ENCODE measurements at places on chromosomes 5 and 9.

DNA sequence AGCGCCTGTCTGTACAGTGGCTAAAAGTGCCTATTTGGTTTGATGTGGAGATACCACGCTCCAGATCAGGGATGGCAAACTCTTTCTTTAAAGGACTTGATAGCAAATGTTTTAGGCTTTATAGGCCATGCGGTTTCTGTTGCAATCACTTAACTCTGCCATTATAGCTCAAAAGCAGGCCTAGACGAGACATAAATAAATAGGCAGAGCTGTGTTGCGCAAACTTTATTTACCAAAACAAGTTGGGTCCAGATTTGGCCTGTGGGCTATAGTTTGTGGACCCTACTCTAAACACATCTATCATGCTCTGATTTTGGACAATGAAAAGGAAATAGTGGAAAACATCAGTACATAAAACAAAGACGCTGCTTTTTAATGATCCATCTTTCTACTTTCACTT lies 79.2 kb downstream of the PTCH1 start:
- no peak for DNase-seq

DNA sequence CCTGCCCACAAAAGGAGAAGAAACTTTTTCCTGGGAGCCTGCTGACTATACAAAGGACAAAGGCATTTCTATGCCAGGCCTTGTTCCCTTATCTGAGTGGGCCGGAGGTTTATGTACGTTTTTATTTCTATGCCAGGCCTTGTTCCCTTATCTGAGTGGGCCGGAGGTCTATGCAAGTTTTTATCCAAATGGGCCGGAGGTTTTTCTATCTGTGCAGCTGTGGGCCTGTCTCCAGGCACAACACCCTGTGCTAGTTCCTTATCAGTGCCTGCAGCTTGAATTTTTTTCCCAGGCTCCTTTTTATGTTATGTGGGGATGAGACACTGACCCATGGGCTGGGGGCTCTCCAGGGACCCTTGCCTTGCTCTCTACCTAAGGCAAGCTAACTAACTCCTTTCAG lies 5.5 kb downstream of the SLC25A2 start:
- no peak for DNase-seq

GRCh38 chr5:168365581-168366081 lies 74.2 kb downstream of the WWC1 start:
- peak; percentile 32 for DNase-seq

DNA sequence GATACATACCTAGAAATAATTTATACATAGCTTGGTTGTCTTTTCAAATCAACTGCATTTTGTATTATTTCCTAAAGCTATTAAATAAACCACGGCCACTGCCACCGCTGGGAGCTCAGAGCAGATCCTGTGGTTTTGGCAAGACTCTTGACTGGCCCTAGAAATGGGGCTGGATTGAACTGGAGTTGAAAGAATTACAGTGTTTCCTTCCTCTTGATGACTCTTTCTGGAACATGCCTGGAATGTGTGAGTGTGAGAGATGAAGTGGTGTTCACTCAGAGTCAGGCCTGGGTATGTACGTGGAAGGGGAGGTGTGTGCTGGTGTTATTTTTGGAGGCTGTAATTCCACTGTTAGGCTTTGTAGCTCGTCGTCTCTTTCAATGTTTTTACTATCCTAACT lies 45.9 kb downstream of the TEK start:
- DNase-seq, result no peak

- DNase-seq, result no peak
Observed at GRCh38 chr5:66602621-66603020, 6.4 kb downstream of the MAST4 start.

DNA sequence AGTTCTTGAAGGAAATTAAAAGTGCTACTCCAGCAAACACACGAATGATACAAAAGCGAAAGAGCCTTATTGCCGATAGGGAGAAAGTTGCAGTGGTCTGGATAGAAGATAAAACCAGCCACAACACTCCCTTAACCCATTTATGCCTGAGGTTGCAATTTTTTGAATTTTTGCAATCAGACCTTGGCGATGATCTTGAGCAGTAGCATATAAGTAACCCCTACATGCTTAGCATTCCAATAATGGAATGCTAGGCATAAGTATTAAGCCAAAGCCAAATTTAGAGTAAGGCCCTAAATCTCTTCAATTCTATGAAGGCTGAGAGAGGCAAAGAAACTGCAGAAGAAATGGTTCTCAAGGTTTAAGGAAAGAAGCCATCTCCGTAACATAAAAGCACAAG lies 153.5 kb downstream of the SLC28A3 start:
- DNase-seq, result no peak

GRCh38 chr5:146710348-146710747 lies 168.2 kb downstream of the PPP2R2B start:
- DNase-seq, result no peak

GRCh38 chr9:113570749-113571711 lies 107.5 kb downstream of the RGS3 start:
- no peak for DNase-seq

GRCh38 chr9:17536027-17536426 lies 42.8 kb upstream of the SH3GL2 start:
- DNase-seq, result no peak

DNA sequence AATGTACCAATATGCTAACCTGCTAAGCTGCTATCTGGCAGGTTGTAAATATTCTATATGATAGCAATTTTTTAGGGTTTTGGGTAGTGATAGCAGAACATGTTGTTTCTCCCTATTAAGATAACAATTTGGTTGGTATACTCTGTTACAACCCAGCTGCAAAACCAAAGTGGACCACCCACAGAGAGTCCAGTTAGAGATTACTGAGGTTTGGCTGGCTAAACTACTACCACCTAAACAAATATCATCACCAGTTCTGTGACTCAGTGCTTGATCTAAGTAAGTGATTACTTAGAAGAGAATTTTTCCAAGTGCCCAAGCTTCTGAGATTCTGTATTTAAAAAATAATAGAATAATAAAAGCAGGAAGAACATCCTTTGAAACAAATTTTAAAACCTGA lies 72.3 kb downstream of the XRCC4 start:
- no peak for DNase-seq

DNA sequence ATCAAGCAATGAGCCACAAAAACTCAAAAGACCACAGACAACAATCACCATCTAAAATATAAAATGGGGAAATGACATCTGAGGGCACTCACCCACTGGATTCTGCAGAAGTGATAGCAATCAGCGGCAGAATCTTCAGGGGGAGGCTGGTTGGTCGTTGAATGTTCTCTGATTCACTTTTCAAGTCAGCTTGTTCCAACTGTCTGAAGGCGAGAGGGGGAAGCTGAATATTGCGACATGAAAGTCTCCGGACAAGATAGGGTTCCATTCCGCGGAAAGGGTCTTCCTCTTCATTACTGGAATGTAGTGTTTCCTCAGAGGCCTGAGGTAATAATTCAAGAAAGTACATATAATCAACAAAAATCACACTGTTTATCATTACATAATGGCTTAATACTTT lies 94.9 kb upstream of the PDE4D start:
- DNase-seq, result no peak

DNA sequence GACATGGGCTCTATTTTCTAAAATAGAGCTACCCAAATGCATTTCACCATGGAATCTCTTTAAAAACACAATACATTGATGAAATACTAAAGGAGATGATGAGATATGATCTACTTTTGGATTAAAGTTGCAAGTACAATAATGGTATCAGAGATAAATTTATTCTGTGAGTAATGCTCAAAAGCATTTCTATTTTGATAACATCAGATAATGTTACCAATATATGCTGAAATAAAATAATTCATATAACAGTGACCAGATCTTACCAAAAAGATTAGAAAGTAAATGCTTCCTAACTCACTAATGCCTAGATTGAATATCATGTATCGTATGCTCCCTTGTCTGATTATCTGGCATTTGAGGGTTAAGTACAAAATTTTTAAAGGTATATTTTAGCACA lies 761.8 kb upstream of the ZNF608 start:
- DNase-seq, result no peak

GRCh38 chr5:67728326-67728890 lies 487.1 kb upstream of the PIK3R1 start:
- no peak for DNase-seq

DNA sequence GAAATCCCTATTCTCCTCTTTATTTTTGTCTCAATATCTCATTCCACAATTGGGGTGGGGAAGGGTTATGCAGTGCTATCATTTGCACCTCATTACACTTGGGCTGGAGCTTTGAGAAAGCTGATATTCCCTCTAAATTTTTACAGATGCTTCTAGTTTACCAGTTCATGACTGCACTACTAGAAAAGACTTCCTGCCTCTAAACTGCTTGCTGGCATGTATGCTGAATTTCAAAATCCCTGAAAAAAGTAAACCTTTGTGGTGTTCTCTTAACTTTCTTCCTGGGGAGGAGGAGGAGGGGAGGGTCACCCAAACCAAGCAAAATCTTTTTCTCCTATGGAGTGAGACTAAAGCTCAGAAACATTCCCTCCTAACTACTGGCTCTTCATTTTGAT lies 45.1 kb downstream of the BNC2 start:
- DNase-seq, result no peak

DNA sequence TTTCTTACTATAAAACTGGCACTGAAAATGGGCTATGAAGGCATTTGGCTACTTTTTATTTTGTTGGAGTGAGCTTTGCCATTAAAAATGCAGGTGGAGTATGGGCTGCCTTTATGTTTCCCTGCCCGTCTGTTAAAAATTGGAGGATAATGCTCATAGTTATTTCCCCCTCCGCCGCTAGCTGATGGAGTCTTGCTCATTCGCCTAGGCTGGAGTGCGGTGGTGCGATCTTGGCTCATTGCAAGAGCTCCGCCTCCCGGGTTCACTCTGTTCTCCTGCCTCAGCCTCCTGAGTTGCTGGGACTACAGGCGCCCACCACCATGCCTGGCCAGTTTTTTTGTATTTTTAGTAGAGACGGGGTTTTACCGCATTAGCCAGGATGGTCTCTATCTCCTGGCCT lies 8.6 kb downstream of the G3BP1 start:
- DNase-seq, result no peak

- no peak for DNase-seq
Observed at GRCh38 chr9:97703437-97704344, 6.6 kb upstream of the XPA start.

DNA sequence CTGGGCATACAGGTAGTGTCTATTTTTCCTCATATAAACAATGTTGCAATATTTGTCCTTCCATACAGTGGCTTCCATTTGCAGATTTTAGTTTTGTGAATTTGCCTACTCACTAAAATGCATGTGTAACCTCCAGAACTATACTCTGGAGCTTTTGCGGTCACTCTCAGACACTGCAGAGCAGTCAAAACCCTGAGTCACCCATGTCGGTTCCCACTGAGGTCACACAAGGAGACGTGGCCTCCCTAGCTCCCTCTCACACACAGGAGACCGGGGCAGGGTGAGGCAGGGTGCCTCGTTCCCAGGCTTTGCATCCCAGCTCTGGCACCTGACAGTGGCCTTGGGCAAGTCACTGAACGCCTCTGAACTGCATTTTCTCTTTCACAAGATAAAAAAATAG lies 55.5 kb upstream of the ZNF354A start:
- DNase-seq, result no peak

GRCh38 chr5:62577488-62577887 lies 1.1 kb upstream of the LRRC70 start:
- no peak for DNase-seq

GRCh38 chr9:110197330-110198187 lies 10.4 kb downstream of the C9orf152 start:
- no peak for DNase-seq

GRCh38 chr9:93680443-93681268 lies 104.3 kb downstream of the PHF2 start:
- peak; percentile 17 for DNase-seq

- DNase-seq, result no peak
Observed at GRCh38 chr9:92639791-92640271, 30.1 kb downstream of the IPPK start.

- peak; percentile 42 for DNase-seq
Observed at GRCh38 chr9:87711857-87712800, 13.8 kb upstream of the CTSL start.

DNA sequence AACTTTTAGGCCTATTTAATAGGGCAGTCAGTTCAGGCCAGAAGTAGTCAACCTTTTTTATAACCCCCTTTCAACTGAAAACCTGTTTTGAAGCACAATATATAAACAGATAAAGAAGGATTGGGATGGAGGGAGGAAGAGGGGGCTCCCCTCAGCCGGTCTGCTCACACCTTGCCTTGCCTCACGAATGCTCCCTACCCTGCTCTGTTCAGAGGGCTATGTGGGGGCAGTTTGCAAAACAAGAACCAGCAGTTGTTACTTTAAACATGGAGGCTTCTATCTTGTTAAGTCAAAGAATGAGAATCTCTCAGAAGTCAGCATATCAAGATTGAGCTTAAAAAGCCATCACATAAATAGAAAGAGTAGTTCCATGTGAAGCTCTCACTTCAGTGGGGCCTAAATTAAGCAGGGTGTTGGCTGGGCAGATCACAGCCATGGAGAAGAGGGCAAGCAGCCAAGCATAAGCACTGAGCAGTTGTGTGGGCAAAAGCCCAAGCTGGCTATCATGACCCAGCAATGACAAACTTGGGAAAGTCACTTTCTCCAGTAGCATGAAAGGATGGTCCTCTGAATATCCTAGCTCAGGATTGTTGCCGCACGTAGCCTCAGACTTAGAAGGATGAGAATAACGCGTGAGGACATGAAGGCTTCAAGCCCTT lies 70.6 kb downstream of the ALDH1A1 start:
- DNase-seq, result no peak

GRCh38 chr9:133727277-133727875 lies 10.8 kb downstream of the SARDH start:
- peak; percentile 1 for DNase-seq

GRCh38 chr5:17907094-17907493 lies 272.8 kb downstream of the TAF11L14 start:
- no peak for DNase-seq

GRCh38 chr5:110817459-110817858 lies 78.7 kb downstream of the SLC25A46 start:
- no peak for DNase-seq

DNA sequence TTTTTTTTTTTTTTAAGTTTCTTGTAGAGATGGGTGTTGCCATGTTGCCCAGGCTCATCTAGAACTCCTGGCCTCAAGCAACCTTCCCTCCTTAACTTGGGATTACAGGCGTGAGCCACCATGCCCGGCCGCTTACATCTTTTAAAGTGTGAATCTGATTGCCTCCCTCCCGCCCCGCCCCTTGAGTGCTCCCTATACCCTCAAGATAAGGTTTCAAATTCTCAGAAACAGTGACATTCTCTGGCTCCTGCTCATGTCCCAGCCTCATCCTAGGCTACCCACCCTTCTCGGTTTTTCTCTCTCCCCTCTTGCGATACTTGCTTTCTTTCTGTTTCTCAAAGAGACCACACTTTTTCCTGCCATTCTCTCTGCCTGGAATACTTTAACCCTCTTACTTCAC lies 12.4 kb downstream of the MORN5 start:
- no peak for DNase-seq

DNA sequence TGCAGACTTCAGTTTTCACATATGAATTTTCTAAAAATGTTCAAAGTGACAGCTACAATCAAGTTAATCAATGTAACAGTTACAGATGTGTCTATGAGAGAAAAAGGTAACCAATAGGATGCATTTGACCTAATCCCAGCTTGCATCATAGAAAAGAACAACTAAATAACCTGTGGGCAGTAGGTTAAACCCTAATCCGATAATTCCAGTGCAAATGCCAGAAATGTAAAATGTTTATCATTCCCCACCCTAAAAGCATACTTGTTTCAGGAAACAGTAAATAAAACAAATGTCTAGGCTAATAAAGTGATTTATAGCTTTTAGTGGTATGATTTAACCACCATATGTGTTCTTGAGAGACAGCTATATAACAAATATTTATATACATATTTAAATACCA lies 592.6 kb downstream of the PRELID2 start:
- DNase-seq, result no peak
